Naive thymus-derived CD4-positive, alpha-beta T cell (primary cell): ENCODE measurements at places on chromosomes 2 and 18. TPM values are rescaled to one million over a fixed set of nuclear protein-coding genes. Genes with fewer than 3 reads are reported as not detected.

The HAAO gene
- polyA plus RNA-seq, result not detected

The MTX2 gene
- 17.8 TPM for polyA plus RNA-seq

The RAB11FIP5 gene
- polyA plus RNA-seq, result 5.6 TPM

The SKA1 gene
- polyA plus RNA-seq, result 0.16 TPM

The MAPRE3 gene
- polyA plus RNA-seq, result 2.6 TPM

The HOXD8 gene
- not detected for polyA plus RNA-seq

The LRATD1 gene
- not detected for polyA plus RNA-seq

The ATP6V1C2 gene
- not detected for polyA plus RNA-seq

The UGT1A5 gene
- not detected for polyA plus RNA-seq

The SKOR2 gene
- not detected for polyA plus RNA-seq

GRCh38 chr2:62306751-62307468, 111.0 kb downstream of the B3GNT2 start:
- DNase-seq, result no peak

- DNase-seq, result peak; percentile 5
Measured at GRCh38 chr2:217434180-217434975, 568.4 kb downstream of the TNS1 start.

DNA sequence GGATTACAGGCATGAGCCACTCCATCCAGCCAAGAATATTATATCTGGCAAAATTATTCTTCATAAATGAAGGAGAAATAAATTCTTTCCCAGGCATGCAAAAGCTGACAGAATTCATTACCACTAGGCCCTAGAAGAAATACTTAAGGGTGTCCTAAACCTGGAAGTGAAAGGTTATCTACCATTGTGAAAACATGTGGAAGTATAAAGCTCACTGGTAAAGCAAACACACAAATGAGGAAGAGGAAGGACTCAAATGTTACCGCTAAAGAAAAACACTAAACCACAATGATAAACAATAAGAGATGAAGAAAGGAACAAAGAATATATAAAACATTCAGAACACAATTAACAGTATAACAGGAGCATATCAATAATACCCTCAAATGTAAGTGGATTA, 171.8 kb downstream of the CAMKMT start:
- no peak for DNase-seq

GRCh38 chr2:175567435-175568061, 386.0 kb upstream of the ATP5MC3 start:
- no peak for DNase-seq

- no peak for DNase-seq
Measured at GRCh38 chr2:104444392-104444791, 409.5 kb upstream of the POU3F3 start.

DNA sequence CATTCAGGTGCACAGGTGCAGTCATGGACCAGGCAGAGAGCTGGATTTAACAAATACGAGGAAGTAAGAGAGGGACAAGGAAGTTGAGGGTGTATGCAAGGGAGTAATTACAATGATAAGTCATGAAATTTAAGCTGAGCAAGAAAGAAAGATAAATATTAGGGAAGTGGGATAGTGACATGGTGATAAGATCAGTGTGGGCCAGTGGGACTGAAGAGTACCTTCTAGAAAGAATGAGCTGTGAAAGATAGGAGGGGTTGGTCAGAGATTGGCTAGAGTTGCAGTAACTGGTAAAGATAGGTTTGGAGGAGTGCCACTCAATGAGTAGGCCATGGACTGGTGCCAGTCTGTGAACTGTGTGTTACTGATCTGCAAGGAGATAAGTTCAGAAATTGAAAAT, 200.8 kb upstream of the SIX3 start:
- DNase-seq, result no peak

DNA sequence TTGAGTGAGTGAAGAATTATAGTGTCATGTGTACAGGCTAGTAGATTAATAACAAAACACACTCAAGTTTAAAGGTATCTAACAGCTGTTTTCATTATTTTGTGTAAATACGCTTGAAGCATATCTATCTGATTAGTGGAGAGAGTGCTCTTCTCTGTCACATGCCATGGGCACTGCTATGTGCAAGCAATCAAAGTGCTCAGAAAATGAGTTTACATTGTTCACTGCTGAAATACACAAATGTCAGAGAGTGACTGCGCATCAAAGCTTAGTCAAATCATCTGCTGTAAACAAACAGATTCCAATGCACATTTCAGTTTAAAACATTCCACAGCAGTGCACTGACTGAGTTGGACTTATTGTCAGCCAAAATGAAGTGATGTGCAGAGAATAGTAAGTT, 423.4 kb downstream of the ZEB2 start:
- DNase-seq, result no peak

DNA sequence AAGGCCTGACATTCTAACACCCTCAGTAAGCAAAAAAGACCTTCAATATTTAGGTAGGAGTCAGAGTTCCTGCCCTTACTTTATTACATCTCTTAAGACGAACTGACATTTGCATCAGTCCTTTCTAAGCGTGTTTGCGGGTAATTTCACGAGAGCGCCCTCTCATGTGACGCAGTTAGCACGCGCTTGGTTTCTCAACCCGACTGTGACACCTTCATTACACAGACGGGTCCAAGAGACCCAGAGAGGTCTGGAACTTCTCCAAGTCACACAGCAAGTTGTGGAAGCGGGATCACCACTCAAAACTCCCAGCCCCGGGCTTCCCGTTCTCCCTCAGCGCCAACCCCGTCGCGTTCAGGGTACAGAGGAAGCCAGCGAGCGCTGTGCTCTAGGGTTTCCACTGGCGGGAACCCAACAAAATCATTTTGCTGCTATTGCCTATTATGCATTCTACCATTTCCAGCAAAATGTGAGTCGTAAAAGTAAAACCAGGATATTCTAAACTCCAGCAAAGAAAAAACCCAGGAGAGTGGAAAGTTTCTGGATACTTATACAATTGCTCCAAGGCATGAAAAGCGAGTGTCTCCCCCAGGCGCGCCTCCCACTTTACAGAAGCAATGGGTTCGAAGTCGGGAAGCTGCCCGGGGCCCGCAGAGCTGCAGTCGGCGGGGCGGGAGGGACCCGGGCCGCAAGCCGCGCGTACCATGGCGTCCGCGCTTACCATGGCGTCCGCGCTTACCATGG, 601 bp downstream of the ENOSF1 start:
- DNase-seq, result peak; percentile 79

- no peak for DNase-seq
Measured at GRCh38 chr2:12035029-12035720, 288.7 kb downstream of the LPIN1 start.

DNA sequence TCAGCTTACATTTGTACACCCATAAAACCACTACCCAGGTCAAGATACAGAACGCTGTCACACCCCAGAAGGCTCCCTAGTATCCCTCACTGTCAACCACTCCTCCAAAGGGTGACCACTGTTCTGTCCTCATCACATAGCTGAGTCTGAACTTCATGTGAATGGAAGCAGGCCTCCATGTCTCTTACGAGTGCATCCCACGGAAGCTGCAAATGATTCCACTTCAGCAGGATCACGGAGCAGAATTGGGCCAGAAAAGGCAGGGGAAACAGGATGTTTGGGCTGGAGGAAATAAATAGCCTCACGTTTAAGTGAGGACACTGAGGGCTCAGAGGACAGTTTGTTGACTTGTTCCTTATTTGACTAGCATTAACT, 38.4 kb downstream of the LBH start:
- DNase-seq, result no peak

- no peak for DNase-seq
Measured at GRCh38 chr2:19102696-19103423, 255.6 kb downstream of the OSR1 start.

GRCh38 chr2:168135121-168135520, 112.3 kb downstream of the STK39 start:
- DNase-seq, result no peak

GRCh38 chr2:205858881-205859441, 176.7 kb downstream of the NRP2 start:
- DNase-seq, result no peak

DNA sequence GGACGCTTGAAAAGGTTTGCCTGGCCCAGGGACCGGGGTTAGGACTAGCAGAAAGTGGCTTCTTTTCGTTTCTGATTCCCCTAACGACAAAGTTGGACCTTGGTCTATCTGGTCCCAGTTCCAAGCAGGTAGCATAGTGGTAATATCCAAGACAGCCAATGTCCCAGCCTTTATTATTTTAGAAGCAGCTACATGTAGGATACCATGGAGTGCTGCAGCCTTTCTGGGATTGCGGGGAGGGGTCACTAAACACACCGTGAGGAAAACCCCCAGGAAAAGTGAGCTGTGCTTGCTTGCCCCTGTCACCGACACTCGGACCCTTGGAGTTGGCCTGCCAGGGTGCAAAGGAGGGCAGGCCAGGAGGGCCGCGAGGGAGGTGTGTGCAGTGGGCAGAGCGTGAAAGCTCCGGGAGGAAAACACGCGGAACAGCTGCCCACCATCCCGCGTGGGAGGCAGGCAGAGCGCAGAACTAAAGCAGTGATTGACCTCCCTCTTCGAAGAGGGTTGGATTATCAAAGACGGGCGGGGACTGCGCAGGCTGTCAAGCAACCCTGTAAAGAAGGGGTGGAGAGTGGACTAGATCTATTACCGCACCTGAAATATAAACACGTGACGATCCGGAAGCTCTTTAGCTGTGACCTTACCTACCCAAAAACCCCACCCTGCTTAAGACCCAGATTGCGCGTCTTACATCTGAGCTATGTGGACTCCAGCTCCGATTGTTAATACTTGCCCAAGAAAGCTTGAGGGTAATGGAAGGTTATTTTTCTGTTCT, 624 bp upstream of the MAP4K3 start:
- peak; percentile 47 for DNase-seq

DNA sequence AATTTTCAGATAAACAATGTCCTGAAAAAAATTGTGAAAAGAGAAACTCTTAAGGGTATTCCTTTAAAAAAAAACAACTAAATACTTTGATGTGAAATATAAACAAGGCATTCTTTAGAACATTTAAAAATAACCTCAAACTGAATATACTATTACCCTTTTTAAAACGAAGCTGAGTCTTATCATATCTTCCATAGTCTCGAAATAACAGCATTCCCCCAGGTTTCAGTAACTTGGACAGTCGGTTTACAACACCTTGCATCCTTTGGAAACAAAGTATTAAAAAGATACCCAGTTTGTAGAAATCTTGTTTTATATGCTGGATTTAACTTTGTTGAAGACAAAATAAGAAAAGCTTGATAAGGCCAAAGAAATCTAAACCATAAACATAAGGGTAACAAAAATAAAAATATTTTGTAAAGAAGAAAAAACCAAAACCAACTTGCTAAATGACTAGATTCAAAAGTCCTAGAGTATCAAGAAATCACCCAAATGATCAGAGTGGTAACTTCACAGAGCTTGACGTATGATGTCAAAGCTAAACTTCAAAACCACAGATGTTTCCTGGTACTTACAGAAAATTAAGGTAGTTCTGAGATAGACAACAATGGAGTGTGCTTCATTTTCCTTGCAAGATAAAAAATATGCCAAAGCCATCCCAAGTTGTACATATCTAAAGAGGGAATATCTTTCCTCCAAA, 107.8 kb downstream of the METTL8 start:
- DNase-seq, result peak; percentile 30

DNA sequence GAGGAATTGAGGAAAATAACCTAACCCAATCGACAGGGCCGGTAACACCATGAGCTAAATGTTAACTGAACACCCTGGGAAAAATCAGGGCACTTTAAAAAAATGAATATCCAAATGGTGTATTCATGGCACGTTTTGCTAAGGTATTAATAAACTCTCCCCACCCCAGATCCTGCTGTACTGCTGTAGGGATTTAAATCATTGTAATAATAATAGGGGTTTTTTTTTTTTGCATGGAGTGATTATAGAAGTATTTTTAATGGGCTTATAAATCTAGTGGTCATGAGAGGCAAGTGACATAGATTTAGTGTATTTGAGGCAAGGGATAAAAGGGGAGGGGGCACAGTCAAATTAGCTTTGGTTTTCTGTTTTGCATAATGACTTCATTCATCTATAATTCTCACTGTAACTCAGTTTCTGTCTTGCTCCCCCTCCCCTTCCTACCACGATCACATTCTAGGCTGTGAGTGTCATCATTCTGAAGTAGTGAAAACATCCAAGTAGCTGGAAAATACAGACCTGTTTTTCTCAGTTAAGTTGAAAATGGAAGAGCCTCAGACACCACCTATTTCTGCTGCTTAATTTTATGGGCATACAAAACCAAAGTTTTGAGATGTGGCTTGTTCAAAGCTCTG, 18.2 kb upstream of the MGAT5 start:
- DNase-seq, result no peak

GRCh38 chr18:49898421-49898820, 85.1 kb upstream of the ACAA2 start:
- peak; percentile 56 for DNase-seq

DNA sequence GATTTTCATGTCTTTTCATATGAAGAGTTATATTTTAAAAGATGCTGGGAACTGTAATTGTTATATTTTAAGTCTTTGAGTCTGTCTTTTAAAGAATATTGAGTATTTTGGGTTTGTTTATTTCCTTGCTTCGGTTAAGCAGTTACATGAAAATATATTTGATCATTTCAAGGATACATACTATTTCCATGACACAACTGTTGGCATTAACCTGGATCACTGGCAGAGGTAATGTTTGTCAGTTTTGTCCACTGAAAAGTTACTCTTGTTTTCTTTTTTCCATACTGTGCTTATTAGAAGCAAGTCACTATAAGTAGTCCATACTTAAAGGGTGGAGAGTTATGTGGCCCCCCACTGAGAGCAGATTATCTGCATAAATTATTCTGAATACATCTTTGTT, 1142.0 kb upstream of the TMEFF2 start:
- no peak for DNase-seq

- no peak for DNase-seq
Measured at GRCh38 chr2:29295845-29296244, 180.6 kb downstream of the CLIP4 start.

DNA sequence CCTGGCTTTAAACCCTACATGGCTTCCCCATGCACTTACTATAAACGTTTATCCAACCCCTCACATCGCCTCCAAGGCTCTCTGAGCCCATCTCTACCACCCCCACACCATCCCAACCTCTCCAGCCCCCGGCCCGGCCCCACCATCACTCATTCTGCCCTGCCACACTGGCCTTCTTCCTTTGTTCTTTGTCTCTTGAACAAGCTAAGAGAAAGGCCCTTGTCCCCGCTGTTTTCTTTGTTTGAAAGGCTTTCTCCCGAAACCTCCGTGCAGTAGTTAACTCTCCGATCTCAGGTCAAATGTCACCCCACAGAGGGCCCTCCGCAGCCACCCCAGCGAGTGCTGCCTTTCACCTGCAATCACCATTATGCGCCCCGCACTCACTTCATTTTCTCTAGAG, 100.4 kb downstream of the AFF3 start:
- DNase-seq, result no peak

DNA sequence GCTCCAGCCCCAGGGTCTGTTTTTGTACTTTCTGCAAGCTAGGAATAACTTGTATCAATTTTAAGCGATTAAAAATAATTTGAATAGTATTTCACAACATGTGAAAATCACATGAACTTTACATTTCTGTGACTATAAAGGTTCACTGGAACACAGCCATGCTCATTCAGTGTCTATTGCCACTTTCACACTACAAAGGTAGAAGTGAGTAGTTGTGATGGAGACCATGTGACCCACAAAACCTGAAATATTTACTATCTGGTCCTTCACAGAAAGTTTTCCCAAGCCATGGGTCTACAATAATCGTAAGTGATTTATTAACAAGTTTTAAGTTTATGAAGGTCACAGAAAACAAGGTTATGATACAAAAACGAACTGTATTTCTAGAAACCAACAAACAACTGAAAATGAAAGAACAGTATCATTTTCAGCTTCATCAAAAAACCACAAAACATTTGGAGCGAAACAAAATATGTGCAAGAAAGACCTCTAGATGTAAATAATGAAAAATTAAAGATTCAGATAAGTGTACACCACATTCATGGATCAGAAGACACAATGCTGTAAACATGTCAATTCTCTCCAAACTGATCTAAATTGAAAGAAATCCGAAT, 68.9 kb upstream of the DNER start:
- no peak for DNase-seq

- DNase-seq, result no peak
Measured at GRCh38 chr18:46466234-46467160, 190.5 kb downstream of the LOXHD1 start.
